Stimulated activated naive CD4-positive, alpha-beta T cell treated with Interleukin-2 at 50 U/mL for 16 hours (primary cell): ENCODE measurements at places on chromosomes 1 and 21.
A peak's percentile ranks its signal among the peaks of the same experiment; 100 is the strongest.

DNA sequence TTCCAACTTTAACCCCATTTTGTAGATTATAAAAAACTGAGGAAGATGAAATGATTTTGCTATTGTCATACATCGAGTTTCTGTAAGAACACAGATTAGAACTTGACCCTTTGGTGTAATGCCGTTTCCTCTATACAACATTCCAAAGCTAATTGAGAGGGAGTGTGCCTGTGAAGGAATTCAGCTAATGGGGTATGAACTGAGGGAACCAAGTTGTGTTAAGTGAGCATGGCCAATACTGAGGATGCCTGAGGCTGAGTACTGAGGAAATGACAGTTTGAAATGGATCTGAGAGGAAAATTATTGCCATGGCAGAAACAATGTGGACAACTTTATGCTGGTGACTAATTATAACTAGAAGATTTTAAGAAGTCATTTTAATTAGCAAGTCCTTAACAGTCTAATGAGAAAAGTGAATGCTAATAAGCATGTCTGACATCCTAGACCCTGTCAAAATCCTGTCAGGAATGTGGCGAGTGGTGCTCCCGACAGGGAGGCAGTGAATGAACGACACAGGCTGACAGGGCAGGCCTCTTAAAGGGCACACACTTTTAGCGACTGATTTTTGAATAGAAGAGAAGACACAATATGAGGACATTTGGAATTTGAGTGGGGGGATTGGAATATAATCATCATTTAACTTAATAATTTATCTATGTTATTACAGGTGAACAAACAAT is 262.5 kb downstream of the HLX start:
- DNase-seq: no peak

GRCh38 chr1:243354511-243355153 is 98.8 kb downstream of the SDCCAG8 start:
- DNase-seq: no peak

DNA sequence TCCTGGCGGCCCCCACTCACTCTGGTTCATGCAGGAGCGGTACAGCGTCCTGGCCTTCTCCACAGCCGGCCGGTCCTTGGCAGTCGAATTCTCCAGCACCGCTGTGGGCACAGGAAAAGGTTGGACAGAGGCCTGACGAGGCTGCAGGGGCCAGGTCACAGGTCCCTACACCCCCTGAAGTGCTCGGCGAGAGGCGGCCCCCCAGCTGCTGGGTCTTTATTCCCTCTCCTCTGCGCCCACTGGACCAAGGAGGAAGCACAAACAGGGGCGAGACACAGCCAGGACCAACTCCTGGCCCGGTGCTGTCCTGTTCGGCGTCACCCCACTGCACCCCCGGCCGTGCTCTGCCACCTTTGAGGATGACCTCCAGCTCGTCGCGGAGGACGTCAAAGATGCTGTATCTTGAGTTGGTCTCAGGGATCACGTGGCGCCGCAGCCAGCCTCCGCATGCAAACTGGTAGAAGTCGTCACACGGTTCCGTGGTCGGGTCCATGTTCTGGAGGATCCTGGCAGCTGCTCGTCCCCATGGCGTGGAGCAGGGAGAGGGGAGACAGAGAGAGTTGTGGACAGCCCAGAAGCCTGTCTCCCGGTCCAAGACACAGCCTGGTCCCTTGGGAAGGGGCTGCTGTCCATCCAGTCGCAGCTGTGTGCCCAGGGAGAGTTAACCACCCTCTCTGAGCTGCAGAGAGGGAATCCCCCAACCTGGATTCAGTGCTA is 22.9 kb downstream of the PRXL2B start:
- DNase-seq: no peak

GRCh38 chr1:158689875-158690274 is 3.4 kb upstream of the SPTA1 start:
- no peak for DNase-seq

DNA sequence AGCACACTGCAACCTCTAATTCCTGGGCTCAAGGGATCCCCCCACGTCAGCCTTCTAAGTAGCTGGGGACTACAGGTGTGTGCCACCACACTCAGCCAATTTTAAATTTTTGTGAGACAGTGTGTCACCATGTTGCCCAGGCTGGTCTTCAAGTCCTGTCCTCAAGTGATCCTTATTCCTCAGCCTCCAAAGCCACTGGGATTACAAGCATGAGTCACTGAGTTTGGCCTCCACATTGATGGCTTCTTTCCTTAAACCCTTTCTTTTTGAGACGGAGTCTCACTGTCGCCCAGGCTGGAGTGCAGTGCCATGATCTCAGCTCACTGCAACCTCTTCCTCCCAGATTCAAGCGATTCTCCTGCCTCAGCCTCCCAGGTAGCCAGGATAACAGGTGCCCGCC is 7.6 kb downstream of the KPNA6 start:
- DNase-seq: no peak

DNA sequence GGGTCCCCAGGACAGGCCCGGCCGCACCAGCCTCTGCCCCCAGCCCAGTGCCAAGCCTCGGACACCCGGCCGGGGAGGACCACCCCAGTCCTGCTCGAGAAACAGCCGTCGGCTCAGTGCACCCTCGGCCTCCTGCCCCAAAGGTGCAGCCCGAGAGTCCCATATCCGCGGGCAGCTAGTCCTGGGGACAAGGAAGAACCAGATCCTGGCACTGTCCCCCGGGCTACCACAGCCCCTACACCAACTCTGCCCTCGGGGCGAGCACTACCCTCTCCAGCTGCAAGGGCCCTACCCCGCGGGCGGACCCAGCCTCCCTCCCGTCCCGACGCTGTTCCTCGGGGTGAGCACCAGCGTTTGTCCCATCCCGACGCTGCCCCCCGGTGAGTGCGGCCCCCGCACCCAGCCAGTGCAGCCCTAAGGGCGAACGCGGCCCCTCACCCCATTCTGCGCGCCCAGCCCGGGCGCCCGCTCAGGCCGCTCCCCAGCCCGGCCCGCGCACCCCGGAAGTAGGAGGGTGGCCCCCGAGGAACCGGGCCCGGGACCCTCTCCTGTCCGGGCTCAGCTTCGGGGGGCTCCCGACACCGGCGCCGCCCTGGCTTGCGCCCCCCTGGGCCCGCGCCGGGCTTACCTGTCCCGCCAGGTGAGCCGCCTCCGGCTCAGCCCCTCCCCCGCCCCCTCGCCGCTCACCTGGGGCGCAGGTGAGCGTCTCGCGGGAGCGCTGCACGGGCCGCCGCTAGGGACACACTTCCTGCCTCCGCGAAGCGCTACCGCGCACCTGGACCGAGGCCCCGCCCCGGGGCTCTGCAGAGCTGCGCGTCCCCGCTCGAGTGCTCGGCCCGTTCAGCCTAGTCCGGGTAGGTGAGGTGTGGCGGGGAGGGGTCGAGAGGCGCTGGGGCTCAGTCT is at the start of gene KDF1:
TSS of gene KDF1 (minus strand) at position 747 of the 903 bp plus-strand sequence. CDS start 8,088 bp downstream, outside the sequence.
- peak; percentile 33 for DNase-seq

DNA sequence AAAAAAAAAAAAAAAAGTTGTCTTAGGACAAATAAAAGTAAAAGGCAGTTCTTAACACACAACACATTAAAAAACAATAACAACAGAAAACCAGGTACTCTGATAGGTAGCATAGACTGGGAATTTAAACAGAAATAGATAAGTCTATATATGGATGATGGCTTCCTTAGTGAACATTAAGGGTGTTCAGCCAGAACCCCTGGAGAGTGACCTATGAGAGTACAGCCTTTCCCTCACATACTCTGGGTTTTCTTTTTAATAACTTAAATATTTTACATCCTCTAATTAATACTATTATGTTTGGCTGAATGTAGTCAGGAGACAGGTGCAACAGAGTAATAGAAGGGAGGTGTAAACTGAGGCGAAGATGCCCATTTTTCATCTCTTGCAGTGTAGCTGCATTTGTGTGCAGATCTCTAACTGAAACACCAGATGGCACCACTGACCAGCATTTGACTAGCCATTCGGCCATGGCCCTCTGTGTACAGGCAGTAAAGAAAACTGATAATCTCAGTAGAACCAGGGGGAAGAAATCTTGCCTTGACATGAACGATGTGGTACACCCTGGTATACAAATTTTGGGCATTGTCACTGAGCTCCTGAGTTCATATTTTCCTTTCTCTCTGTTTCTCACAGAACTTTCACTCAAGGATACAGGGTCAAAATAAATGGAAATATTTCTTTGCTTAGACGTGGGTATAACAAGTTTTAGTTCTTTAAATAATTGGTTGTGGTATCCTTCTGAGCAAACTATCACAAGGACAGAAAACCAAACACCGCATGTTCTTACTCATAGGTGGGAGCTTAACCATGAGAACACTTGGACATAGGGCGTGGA is 7.6 kb downstream of the TTF2 start:
- peak; percentile 15 for DNase-seq

DNA sequence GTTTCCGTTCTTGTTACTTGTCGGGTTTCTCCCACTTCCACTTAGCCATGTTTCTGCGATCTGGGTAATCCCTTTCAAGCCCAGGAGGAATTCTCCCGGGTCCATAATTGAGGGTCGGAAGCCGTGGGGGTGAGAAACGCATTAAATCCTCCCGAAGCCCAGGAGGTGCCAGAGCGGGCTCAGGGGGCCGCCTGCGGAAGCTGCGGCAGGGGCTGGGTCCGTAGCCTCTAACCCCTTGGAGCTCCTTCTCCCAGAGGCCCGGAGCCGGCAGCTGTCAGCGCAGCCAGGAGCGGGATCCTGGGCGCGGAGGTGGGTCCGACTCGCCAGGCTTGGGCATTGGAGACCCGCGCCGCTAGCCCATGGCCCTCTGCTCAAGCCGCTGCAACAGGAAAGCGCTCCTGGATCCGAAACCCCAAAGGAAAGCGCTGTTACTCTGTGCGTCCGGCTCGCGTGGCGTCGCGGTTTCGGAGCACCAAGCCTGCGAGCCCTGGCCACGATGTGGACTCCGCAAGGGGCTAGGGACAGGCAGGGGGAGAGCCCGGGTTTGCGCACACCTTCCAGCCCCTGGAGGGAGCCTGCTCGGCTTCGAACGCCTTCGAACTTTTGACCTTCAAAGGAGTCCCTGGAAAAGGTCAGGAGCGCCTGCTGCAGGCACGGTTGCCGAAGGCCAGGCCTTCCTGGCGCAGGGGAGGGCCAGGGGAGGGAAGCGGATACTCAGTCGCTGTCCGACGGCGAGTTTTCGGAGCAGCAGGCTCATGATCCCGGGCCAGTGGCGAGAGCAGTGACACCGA is 1.7 kb upstream of the SIM2 start:
- no peak for DNase-seq

- DNase-seq: no peak
Measured at GRCh38 chr1:223747838-223748335, 35.5 kb downstream of the CAPN2 start.

- no peak for DNase-seq
Measured at GRCh38 chr1:39411526-39412478, 79.6 kb upstream of the BMP8A start.

- DNase-seq: no peak
Measured at GRCh38 chr1:179870870-179871269, 6.7 kb downstream of the TOR1AIP2 start.

GRCh38 chr21:35855484-35855883 is 204.8 kb downstream of the SETD4 start:
- no peak for DNase-seq

DNA sequence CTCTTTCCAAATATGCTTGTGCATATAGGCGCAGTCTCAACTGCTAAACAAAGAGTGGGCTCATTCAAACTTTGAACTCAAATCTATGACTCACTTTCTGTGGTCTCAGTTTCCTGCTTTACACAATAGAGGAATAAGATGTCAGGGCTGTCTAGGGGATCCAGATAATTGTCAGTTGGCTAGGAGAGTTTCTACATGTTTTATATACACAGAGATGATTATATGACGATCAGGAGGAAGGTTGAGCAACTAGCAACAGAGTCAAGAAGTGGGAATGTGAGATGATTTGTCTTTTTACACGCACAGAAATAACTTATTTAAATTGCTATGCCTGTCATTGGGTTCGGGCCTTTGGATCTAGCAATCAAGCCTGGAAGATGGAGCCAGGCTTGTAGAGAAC is 299.4 kb upstream of the LYPLAL1 start:
- DNase-seq: no peak

DNA sequence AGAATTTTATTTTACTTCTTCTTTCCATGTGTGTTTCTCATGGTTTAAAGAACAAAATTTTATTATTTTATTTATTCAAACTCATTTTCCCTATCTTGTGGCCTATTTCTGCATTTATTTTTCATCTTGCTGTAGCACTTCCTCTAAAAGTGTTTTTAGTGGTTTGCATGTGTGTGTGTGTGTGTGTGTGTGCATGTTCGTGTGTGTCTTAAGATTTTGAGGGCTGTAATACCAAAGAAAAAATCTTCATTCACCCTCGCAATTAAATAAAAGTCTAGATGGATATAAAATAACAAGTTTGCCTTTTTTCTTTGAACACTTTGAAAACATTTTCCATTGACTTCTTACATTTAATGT is 24.6 kb upstream of the FCRL3 start:
- no peak for DNase-seq

GRCh38 chr1:156560585-156561163 is 11.7 kb downstream of the IQGAP3 start:
- DNase-seq: no peak

DNA sequence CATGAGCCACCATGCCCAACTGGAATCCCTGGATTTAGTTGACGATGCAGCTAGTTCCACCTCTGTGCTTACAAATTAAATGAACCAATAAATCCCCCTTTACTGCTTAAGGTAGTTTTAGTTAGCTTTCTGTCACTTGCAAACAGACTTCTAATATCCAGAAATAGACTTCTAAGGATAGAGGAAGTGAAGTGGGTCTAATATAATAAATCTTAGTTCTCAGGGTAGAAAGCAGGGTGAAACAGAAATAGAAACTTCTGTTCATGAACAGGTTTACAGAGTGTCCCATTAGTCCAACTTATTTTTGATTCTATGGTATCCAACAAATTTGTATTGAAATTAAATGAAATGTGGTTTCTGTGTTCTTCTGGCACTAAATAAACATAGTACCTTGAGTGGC is 20.1 kb downstream of the BCAS2 start:
- no peak for DNase-seq

DNA sequence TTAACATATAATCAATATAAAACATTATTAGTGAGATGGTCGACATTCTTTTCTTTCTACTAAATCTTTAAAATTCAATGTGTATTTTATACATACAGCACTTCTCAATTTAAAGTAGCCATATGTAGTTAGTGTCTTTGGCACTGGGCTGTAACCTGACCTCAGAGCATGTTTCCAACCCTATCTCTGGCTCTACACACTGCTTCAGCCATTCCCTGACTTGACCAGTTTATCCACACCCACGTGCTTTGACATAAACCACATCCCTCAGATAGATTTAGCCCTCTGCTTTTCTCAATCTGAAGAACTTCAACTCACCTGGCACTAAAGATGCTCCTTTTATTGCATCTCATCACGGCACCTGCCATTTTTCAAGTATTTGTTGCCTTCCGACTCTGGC is 58.3 kb downstream of the RGS2 start:
- DNase-seq: no peak
